ENCODE measurements at places on chromosomes 4 and X.

- no peak for DNase-seq
These were observed 1.8 kb downstream of the NLGN4X start for GRCh38 chrX:6226596-6227452.

DNA sequence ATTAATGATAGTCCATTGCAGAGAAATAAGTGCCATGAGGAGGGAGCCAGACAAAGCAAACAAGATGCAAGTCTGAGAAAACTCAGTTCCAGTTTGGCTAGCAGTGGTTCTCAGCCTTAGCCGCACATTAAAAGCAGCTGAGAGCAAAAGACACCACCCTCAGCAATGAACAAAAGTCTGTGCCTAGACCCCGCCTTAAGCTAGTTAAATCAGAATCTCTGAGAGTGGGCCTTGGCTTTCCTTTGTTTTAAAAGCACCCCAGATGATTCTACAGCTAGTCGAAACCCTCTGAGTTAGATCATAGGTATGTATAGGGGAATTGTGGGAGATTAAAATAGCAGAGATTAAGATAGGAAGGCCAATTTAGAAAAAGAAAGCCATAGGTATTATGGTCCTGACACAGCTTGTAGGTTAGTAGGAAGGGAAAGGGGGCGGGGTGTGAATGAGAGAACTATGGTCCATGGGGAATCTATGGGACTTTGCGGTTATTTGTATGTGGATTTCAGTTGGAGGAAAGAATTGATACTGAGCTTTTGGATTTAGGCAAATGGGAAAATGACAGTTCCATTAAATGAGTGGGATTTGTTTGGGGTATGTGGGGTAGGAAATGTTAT lies 12.0 kb downstream of the SPRY1 start:
- no peak for DNase-seq

DNA sequence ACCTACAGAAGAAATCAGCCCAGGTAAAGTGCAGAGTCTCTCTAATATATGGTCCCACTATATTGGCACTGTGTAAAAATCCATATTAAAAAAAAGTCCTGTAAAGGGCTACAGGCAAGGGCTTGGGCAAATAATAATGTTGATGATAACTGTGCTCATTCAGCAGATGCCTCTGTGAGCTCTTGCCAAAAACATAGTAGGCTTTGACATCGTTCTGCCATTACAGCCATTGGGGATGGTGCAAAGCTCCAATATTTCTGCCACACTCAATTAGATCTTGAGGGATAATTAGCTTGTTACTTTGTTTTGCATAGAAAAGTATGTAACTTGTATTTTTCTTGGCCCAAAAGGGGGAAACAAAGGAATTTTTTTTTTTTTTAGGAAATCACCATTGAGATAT lies 645.5 kb upstream of the FAM241A start:
- DNase-seq = no peak

DNA sequence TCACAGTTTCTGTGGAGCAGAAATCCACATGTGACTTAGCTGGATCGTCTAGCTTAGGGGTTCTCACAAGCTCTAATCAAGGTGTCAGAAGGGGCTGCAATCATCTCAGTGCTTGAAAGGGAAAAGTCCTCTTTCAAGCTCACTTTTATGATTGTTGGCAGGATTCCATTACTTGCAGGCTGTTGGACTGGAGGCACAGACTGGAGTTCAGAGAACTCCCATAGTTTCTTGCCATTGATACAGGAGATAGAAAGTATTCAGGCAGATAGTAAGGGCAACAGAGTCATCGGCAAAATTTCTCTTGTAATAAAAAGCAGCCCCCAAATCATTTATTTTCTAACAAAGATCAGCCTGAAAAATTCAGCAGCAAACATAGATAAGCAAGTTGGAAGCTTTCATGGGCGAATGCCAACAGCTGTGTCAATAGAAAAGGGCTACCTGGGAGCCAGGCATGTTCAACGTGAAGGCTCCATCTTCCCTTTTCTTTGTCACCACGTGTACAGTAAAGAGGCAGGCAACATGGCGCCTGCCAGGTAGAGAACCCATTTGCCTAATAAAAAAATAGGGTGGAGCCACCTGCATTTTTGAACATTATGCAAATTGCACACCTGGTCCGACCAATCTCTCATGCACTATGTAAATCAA lies 64.4 kb downstream of the CXCL13 start:
- DNase-seq = no peak

GRCh38 chr4:99610605-99611175 lies 36.1 kb downstream of the MTTP start:
- no peak for DNase-seq

DNA sequence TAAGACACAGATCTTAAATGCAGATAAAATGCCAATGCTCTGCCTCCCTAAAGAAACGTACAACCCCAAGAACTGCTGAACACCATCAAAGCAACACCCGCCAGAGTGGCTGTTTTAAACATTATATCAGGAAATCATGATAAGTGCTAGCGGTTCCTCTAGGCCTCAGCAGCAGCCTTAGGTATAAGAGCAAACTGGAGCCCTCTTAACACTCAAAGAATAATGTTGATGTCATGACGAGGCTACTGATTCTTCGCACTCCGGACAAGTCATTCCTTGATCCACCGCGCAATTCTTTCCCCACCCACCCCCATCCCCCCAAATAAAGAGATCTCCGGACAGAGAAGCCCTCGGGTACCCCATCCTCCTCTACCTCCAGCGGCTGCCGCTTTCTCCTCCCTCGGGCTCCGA lies 507 bp downstream of the LIN54 start:
- no peak for DNase-seq

DNA sequence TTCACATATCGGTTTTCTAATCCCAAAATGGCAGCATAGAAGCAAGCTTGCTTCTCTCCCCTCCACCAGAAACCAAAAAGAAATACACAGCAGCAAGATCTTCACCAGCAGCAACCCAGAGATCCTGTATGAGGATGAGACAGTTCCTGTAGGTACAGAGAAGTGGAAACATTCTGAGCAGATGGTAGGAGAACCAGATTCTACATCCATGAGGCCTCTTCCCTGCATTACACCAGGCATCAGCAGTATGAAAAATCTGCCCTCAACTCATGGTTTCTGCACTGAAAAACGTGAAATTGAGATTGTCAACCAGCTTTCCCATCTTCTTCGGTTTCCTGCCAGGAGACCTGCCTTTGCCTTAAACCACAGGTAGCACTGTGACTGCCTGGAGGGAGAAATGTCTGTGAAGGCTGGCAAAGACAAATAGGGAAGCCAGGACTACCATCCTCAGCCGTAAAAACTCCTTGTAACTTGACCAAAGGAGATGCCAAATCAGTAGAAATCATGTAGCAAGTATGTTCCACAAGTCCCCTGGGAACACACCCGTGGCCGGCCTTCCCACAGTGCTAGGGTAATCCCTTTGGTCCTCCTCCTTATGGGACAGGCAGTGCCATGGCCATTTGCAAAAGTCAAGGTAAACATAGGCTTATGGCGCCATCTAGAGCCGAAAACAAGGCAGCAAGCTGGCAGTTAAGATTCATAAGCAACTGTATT lies 24.0 kb upstream of the MTHFD2L start:
- peak; percentile 24 for DNase-seq

- no peak for DNase-seq
These were observed 160.0 kb downstream of the FHIP1A start for GRCh38 chr4:151568966-151569365.

DNA sequence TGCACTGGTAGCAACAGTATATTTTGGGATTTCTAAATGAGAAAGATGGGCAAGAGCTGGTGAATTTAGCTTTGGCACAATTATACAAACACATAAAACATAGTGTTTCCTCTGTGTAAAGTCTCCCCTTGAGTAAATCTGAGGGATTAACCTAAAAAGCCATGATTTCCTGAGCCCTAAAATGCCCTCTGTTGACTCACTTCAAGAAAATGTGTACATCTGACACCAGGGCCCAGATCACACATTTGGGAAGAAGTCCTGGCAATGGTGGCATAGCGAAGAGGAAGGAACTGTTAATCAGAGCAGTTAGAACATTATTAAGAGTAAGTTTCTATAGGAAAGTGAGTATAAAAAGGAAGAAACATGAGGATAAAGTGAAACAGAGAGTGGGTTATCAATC lies 338.5 kb downstream of the SPOCK3 start:
- DNase-seq = no peak
